Stimulated activated CD4-positive, alpha-beta T cell treated with anti-CD3 and anti-CD28 coated beads, Interleukin-1b, Interleukin-23, amount 100 ng/mL, for 1 hour (primary cell): ENCODE measurements at places on chromosomes 11 and 22.

GRCh38 chr11:120863359-120863758 is 160.5 kb upstream of the TBCEL start:
- DNase-seq, result no peak

DNA sequence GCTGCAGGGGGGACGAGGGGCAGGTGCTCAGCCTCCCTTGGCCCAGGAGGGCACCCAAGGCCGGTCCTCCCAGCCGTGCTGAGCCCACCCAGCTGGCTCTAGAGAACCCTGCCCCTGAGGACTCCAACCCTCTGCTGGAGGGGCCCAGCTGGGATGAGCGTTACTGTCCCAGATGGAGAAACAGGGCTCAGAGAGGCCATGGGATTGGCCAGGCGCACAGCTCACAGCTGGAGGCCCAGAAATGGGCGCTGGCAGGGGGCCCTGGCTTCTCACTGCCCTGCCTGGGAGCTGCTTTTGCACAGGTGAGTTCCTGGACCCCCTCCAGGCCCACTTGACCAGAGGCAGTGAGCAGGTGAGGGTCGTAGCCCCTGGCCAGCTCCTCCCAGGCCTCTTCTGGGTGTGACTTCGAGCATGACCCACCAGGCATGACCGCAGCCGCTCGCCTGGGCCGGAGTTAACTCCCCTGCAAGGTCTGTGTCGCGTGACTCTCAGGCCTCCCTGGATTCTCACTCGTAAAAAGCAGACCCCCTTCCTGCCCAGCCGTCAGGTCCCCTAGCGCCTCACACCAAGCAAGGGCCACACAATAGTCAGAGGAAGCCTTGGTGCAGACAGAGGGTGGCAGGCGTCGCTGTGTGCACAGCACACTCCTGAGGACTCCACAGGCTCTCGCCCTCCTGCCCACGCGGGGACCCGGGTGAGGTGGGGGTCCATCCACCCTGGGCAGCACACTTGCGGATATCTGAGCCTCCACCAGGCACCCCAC is 19.7 kb upstream of the IL17REL start:
- DNase-seq, result no peak

- DNase-seq, result no peak
Measured at GRCh38 chr11:133318221-133318620, 214.1 kb downstream of the OPCML start.

GRCh38 chr22:32802237-32802765 is 796 bp downstream of the TIMP3 start:
- DNase-seq, result no peak
